ENCODE measurements at places on chromosomes 13 and 19.

DNA sequence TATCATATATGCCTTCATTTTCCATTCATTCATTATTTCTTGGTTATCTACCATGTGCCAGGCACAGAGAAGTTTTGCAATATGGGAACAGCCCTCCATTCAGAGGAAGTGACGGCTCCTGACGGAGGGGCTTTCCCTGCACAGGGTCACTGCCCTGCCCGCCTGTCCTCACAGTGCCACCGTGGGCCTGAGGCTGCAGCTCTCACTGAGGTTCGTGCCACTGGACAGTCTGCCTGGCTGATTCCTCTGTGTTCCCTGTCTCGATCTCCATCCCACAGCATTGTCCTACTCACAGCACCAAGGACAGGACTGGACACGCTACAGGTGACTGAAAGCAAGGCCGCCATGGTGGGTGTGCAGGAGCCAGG, 92.7 kb downstream of the TSHZ3 start:
- no peak for DNase-seq

- no peak for DNase-seq
Observed at GRCh38 chr13:31807090-31807541, 67.8 kb downstream of the RXFP2 start.

DNA sequence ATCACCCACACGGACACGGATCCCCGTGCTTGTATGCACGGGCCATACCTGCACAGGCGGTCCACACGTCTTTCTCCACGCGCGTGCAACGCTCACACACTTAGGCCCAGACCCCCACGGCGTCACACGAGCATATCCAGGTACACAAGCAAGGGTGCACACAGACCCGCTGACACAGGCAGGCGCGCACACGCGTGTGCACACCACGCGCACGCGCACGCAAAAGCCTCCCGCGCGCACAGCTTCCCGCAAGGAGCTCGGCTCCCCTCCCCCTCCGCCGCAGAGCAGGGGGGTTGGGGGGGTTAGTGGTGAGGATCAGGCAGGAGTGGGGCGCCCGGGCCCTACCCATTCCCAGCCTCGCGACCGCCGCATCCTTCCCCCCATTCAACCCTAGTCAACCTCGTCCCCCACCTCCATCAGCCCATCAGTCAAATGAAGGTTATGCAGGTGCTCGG, 407 bp downstream of the RAB3A start:
- DNase-seq = no peak

DNA sequence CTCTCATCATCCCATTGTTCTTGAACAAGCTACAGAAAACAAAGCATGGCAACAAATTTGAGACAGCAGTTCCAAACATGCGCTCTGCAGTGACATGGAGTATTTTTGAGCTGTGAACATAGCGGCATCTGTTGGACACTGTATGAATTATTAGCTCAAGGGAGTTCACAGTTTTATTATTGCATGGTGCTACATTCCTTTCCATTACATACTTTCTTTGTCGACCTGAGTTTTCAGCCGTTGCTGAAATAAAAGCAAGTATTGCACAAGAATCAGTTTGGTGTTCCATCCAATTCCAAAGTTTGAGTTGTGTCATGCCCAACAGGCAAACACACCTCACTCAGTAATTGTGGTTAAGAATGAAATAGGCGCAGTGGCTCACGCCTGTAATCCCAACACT, 30.1 kb upstream of the METTL21C start:
- no peak for DNase-seq

DNA sequence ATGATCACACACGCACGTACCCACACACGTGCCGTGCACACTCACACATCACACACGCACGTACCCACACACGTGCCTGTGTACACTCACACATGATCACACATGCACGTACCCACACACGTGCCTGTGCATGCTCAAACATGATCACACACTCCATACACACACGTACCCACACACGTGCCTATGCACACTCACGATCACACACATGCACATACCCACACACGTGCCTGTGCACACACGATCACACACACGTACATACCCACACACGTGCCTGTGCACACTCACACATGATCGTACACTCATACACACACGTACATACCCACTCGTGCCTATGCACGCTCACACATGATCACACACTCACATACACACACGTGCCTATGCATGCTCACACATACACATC, 86.8 kb downstream of the RAB20 start:
- no peak for DNase-seq

- peak; percentile 69 for DNase-seq
Observed at GRCh38 chr19:4909897-4910593, 744 bp downstream of the UHRF1 start.

DNA sequence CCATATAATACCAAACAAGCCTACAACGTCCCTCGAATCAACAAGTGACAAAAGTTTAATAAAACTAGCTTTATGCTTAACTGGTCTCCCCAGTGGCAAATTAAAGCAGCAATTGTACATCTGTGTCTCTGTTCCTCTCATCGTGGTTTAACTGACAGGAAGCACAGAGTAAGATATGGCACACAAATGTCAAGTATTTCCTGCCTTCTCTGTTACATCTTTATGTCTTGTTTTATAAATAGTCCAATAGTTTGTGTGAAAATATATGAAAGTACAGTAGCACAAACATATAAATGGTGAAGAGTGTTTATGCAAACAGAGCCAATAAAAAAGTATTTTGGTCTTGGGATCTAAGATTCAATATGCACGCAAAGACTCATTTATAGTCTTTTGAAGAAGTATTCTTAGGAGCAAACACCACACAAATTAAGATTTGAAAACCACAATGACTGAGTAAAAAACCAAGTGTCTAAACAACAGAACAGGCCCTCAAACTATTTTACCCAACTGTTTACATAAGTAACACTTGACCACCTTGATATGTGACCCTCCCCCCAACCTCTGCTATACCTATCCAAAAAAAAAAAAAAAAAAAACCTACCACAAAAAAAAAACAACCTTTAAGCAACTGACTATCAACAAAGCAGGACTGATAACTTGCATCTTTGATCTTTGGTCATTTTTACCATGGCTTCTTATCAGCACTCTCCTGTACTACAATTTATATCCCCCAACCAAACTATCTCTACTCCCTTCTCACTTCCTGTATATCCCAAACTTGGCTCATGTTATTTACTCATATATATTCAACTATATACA, 14.0 kb downstream of the ELF1 start:
- no peak for DNase-seq

GRCh38 chr13:97715763-97716162, 237.7 kb upstream of the IPO5 start:
- no peak for DNase-seq

DNA sequence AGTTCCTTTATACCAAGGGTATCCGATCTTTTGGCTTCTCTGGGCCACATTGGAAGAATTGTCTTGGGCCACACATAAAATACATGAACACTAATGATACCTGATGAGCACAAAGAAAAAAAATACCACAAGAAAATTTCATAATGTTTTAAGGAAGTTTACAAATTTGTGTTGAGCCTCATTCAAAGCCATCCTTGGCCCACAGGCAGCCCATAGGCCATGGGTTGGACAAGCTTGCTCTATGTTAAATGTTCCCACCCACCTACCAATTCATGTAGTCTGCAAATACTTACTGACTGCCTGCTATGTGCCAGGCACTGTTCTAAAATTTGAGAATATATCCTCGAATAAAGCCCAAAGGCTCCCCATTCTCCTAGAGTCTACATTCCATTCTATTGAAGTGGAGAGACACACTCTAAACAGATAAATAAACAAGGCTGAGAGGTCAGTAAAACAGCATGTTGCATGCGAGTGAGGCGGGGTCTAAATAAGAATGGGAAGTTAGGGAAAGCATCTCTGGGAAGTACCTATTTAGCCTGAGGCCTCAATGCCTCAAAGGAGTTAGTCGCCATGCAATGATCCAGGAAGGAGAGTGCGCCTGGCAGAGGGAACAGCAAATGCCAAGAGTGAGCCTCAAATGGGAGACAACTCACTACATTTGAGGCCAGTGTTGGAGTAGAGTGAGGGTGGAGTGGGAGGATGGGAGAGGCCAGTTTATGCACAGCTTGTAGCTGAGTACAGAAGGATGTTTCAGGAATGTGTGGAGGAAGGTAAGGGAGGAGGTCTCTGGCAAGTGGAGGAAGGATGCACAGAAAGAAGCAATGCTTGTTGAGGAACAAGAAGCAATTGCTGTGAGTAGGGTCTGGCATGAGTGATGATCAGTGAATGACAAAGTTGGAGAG, 52.5 kb upstream of the CLDN10 start:
- DNase-seq = no peak

DNA sequence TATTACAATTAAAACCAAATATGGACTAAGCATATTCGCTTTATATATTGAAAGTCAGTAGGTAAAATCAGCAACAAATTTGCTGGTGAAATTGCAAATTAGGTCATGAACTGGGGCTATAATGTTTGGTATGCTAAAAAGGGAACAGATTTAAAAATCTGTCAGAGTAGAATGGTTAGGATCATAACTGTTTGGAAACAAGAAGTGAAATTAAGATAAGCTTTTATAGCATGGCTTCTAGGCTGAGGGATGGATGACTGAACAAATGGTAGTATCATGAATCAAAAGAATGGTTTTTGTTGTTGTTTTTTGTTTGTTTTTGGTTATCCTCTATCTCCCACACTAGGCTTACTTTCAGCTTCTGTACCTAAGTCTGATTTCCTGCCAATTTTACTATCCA, 1090.4 kb downstream of the PCDH9 start:
- no peak for DNase-seq
